Heart left ventricle (tissue), 16 donors: ENCODE measurements at places on chromosomes 1 and 21.

DNA sequence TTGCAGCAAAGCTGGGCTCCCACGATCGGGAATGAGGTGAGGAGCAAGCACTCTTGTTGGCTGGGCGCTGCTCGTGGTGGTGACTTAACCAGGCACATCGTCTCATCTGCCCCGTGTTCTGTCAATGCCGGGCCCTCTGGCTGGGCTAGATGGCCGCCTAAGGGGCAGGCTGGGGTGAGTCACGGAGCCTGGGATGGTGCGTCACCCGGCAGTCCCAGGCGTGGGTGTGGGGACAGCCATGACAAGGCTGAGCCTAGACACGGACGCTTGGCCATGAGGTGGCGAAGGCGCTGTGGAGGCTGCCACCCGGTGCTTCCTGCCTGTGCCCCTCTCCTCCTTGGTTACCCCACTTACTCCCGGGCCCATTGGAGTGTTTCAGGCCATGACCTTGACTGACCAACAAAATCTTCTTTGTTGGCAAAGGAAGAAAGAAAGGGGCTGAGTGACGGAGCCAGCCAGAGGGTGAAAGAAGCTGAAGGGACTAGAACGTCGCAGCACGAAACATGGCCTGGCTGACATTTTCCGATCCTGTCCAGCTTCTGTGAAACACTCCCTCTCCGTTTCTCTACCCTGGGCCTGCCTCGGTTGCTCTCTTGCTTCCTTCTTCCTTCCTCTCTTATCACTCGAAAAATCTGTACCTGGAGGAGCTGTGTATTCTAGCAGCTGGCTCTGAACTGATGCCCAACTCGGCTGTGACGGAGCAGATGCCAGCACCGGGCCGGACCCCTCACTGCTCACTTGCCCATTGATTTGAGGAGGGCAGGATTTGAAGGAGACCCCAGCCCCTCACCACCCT lies 596 bp downstream of the CD247 start:
- DNase-seq = no peak

- DNase-seq = no peak
Measured at GRCh38 chr1:40595623-40596022, 64.2 kb downstream of the ZNF684 start.

GRCh38 chr1:5390504-5390903 lies 601.7 kb downstream of the NPHP4 start:
- DNase-seq = no peak

DNA sequence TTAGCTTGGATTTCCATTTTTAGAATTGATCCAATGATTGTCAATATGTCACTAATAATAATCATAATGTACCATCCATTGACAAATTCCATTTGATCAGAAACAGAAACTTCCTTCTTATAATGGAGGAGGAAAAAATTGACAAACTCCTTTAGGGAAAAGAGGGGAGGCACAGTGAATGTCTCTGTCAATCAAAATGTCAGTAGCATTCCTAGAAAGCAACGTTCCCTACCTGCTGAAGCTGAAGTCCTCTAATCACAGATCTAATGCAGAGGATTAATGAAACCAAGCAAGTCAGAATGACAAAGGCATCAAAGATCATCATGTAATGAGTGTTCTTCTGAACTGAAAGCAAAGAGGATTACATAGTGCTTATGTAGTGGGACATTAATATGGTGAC lies 22.4 kb downstream of the MCOLN3 start:
- DNase-seq = no peak

GRCh38 chr1:237239248-237239647 lies 197.3 kb downstream of the RYR2 start:
- DNase-seq = no peak

GRCh38 chr1:108049178-108049819 lies 84.3 kb upstream of the VAV3 start:
- DNase-seq = peak; percentile 33

DNA sequence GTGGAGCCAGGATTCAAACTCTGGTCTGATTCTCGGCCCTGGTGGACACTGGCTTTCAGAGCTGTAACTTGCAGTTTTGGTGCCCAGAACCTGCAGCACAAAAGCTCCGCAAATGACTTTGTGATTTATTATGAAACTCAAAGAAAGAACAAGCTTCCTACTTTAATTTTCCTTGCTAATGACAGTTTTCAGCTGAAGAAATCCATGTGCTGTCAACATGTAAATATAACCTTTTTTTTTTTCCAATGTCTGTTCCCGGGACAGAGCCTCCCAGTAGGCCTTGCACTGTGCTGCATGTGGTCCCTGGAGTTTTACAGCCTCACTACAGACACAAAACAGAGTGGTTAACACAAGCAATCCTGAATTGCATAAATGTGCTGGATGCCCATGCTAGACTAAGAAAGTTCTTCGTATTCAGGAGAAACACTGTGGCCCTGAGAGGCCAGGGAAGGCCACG lies 62.3 kb upstream of the ANGPTL1 start:
- no peak for DNase-seq

DNA sequence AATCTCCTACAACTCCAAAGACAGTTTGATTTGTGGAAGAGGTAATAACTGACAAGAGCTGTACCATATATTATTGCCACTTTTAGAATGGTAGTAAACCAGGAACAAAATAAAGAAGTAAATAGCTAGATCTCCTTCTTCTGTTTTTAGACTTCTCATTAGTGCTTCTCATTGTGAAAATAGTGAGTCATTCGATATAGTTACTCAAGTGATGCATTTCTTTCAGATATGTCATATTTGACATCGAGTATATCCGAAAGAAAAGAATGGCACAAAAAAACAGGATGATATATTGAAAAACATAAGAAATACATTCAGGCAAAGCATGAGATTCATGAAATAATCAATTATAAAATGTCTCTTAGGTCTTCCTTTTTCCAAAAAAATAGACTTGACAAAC lies 1346.1 kb downstream of the BRINP3 start:
- no peak for DNase-seq

DNA sequence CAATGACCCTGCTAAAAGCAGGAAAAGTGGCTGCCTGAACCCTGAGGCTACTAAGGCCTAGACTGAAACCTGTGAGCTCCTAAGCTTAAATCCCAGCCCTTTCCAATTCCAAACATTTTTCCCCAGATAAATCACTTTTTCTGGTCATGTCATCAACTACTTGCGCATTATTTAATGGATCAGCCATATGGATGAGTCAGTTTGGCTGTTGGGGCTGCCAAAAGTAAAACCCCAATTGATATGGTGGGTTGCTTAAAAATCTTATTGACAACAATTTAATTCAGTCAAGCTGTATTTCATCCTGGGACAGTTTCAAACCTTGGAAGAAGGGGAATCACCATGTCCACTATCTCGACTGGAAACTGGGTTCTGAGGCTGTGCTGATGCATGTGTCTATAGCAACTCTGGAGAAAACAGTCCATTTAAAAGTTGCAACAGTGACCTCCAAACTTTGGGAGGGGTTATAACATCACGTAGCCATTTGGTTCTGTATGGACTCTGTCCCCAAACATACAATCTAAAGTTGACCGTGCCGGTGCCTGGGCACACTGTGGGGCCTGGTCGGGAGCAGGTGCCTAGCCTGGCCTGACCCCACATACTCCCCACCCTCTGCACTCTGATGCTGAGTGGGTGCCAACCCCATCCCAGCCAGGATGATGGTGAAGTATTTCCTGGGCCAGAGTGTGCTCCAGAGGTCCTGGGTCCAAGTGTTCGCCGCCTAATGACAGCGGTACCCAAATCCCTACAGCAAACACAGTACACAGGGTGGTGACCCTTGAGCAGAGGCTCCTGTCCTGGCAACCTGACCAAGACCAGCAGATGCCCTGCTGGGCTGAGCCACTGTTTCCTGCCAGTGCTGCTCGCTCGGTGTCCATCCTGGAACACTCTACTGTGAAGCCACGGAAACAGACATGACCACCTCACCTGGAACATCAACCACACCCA lies 46.5 kb upstream of the LRRC52 start:
- no peak for DNase-seq

GRCh38 chr1:46718340-46718726 lies 581 bp downstream of the EFCAB14 start:
- no peak for DNase-seq

DNA sequence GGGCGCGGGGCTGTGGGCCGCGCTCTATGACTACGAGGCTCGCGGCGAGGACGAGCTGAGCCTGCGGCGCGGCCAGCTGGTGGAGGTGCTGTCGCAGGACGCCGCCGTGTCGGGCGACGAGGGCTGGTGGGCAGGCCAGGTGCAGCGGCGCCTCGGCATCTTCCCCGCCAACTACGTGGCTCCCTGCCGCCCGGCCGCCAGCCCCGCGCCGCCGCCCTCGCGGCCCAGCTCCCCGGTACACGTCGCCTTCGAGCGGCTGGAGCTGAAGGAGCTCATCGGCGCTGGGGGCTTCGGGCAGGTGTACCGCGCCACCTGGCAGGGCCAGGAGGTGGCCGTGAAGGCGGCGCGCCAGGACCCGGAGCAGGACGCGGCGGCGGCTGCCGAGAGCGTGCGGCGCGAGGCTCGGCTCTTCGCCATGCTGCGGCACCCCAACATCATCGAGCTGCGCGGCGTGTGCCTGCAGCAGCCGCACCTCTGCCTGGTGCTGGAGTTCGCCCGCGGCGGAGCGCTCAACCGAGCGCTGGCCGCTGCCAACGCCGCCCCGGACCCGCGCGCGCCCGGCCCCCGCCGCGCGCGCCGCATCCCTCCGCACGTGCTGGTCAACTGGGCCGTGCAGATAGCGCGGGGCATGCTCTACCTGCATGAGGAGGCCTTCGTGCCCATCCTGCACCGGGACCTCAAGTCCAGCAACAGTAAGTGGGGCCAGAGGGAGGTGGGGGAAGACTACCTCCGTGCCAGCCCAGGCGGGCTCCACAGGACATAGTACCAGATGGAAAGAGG lies 808 bp downstream of the MAP3K21 start:
- DNase-seq = peak; percentile 64
